GF-D8 (cell line): ENCODE measurements at places on chromosomes 1 and 21.

- no peak for DNase-seq
Observed at GRCh38 chr21:33245289-33245918, 15.7 kb downstream of the IFNAR2 start.

DNA sequence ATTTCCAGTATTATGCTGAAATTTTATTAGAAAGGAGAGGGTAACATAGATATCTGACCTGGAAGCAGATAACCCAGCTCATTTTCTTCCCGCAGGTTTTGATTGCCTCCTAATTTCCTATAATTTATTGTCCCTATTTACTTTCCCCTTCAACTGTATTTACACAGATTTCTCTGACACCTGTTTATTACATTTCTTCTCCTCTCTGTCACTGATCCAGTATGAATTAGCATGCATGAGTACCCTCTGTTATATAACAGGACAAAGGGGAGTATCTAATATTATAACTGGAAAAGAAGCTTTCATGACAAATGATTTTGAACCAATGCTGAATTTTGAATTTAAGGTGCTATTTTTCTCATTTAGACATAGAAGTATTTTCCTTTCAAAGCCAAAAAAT, 37.4 kb downstream of the DENND1B start:
- no peak for DNase-seq

DNA sequence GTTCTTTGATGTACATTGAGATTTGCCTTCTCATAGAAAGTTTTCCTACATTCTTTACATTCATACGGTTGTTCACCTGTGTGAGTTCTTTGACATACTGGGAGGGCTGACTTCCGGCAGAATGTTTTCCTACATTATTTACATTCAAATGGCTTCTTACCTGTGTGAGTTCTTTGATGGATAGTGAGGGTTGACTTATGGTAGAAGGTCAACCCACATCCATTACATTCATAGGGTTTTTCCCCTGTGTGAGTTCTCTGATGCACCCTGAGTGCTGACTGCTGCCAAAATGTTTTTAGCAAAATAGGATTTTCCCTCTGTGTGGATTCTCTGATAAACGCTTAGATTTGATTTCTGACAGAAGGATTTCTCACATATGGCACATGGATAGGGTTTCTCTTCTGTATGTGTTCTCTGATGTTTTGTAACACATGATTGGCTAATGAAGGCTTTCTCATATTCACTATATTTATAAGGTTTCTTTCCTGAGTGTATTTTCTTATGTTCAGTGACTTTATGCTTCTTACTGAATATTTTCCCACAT, 37.7 kb downstream of the JMJD4 start:
- DNase-seq: no peak

GRCh38 chr1:90924982-90925381, 96.9 kb downstream of the ZNF644 start:
- DNase-seq: no peak

- no peak for DNase-seq
Observed at GRCh38 chr1:168887381-168887780, 158.4 kb upstream of the DPT start.

DNA sequence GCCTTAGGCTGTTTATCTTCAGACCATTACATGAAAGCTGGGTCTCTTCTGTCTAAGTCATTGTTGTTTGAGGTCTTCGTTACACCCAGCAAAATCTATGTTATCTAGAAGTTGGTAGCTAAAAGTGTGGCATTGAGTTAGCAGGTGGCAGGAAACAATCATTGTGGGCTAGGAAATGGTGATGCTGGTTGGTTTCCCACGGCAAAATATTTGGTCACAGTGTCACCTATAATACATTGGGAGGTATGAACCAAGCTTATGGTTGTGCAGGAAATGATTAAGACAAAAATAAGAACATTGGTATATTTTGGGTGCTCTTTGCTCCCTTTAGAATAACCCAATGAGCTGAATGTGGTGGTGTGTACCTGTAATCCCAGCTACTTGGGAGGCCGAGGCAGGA, 169.7 kb downstream of the TRIM33 start:
- no peak for DNase-seq

DNA sequence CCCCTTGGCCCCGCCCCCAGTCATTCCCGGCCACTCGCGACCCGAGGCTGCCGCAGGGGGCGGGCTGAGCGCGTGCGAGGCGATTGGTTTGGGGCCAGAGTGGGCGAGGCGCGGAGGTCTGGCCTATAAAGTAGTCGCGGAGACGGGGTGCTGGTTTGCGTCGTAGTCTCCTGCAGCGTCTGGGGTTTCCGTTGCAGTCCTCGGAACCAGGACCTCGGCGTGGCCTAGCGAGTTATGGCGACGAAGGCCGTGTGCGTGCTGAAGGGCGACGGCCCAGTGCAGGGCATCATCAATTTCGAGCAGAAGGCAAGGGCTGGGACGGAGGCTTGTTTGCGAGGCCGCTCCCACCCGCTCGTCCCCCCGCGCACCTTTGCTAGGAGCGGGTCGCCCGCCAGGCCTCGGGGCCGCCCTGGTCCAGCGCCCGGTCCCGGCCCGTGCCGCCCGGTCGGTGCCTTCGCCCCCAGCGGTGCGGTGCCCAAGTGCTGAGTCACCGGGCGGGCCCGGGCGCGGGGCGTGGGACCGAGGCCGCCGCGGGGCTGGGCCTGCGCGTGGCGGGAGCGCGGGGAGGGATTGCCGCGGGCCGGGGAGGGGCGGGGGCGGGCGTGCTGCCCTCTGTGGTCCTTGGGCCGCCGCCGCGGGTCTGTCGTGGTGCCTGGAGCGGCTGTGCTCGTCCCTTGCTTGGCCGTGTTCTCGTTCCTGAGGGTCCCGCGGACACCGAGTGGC, at the start of gene SOD1:
SOD1 (plus strand) TSS at position 158 of the 723 bp plus-strand sequence; CDS start at position 235, 77 bp downstream.
- peak; percentile 91 for DNase-seq

GRCh38 chr1:22658385-22659163, 5.5 kb downstream of the C1QB start:
- DNase-seq: no peak

DNA sequence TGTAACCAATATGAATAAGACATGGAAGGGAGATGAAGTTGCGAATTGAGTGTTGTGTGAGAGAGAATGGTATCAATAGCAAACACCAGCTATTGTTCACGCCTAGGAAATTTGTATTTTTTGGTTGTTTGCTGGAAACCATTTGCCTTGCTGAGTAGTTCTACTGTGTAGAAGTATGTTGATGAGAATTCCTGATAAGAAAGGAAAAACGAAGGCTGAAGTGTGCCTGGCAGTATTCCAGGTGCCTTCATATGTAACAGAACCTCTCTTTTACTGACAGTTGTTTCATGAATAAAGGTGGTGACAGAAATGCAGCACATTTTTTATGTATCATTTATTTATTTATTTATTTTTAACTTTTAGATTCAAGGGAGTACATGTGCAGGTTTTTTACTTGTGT, 79.5 kb downstream of the SDCCAG8 start:
- no peak for DNase-seq

DNA sequence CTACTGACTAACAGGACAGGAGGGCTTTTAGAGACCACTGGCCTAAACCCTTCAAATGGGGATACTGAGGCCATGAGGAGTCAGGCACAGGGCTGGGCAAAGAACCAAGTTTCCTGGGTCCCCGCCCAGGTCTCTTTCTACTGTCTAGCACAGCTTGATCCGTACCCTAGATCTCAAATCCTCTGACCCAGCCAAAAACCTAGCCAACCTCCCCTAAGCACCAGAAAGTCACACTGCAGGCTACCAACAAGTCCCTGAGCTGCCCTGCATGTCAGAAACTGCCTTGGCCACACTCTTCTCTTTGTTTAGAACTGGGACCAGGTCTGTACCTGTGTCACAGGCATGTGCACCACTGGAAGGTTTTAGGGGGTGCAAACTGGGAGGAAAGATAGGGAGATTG, 33.6 kb downstream of the AHDC1 start:
- DNase-seq: no peak

- DNase-seq: no peak
Observed at GRCh38 chr1:20400341-20401177, 85.5 kb downstream of the CAMK2N1 start.

DNA sequence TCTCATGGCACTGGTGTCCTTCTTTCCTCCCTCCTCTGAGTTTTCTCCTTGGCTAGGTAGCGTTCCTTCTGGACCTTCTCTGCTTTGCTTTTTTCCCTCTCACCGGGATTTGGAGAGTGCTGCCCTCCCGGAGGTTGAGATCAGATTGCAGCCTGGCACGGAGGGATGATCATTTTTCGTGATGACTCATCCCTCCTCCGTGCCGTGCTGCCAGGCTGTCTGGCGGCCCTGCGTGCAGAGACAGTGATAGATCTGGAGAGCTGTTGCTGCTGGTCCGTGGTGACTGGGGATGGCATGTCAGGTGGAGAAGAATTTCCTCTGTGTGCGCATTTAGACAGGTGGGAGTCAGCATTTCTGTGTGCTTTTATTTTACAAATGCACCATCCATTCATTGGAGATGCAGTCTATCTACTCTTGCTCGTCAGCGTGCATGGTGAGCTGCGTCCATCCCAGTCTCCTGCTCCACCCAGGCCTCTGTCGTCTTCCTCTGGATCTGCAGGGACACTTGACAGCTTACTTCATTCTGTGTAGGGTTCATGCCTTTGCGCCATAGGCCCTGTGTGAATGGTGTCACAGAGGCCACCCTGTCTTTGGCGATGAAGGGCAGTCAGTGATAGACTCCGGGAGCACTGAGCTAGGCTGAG, 104.4 kb downstream of the PCBP3 start:
- DNase-seq: no peak

DNA sequence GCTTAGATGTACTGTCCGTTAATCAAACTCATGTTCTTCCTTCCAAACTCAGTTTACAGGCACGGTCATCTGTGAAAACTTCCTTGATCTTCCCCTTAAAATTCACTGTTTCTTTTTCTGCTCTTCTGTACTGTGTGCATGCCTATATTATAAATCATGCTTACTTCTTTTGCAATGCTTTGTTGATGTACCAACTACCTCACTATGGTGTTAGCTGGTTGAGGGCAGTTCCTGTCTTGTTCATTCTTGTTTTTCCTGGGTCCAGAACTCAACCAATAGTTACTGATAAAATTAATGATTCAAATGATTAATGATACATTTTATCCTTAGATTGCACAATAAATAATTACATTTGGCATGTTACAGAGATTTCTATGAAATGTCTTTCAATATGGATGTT, 163.8 kb downstream of the CHRM3 start:
- no peak for DNase-seq

- no peak for DNase-seq
Observed at GRCh38 chr1:173114346-173114745, 63.6 kb upstream of the TNFSF18 start.

DNA sequence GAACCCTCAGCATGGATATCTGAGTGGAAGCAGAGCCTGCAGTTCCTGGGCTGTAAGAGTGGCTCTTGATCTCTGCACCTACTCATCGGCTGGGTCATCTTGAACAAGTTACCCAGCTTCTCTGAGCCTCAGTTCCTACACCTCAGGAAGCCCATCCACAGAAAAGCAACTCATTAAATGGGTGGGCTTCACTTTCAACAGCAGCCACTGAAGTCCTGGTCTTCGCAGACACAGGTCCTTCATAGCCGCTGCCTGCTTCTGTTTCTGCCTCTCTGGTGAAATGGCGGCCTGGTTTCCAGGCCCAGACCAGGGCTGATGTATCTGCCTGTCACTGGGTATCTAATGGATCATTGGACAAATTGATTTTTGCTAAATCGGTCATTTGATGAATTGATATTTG, 571.4 kb downstream of the PTPRU start:
- no peak for DNase-seq

DNA sequence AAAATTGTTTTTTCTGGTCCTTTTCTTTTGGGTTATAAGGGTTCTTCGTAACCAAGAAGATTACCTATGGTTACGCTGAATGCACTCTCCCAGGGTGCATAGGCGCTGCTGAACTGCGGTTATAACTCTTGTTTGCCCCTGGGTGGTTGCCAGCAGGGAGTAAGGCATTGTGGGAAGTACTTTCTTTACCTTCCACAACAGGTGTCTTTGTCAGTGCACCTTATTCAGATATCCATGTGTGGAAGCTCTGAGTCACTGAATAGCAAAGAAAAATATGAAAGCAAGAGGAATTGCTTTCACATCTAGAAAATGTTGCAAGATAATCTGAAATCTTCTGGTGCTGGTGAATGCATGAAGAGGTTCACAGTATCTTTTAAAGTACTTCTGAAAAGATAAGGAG, 124.4 kb upstream of the CACYBP start:
- DNase-seq: no peak

GRCh38 chr1:29202584-29203340, 21.1 kb upstream of the SRSF4 start:
- peak; percentile 62 for DNase-seq

DNA sequence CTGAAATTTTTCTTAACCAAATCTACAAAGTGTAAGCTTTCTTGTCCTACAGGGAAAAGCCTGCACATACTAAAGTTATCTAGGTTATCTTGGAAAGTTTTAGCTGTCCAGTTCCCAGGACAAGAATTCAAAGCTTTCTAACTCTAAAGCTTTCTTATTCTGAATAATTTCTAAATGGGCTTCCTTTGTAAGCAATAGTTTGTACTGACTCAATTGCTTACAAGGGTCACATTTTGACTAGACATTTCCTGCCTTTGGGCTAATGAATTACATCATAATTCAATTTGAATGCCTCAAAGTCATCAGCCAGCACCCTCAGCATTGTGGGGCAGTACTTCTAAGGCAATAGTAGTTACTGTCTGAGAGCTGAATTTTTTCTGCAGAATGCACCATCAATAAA, 223.0 kb downstream of the LTN1 start:
- DNase-seq: no peak

- no peak for DNase-seq
Observed at GRCh38 chr21:42659416-42660117, 6.1 kb downstream of the PDE9A start.

GRCh38 chr1:91622616-91623015, 122.0 kb downstream of the CDC7 start:
- DNase-seq: no peak

GRCh38 chr1:162305969-162306368, 70.7 kb downstream of the SPATA46 start:
- no peak for DNase-seq

GRCh38 chr1:153903841-153904455, 18.8 kb downstream of the GATAD2B start:
- no peak for DNase-seq

GRCh38 chr1:63601463-63601862, 8.3 kb downstream of the PGM1 start:
- no peak for DNase-seq

GRCh38 chr1:172609528-172609927, 49.4 kb upstream of the FASLG start:
- no peak for DNase-seq

- DNase-seq: no peak
Observed at GRCh38 chr1:196516373-196516772, 91.9 kb downstream of the KCNT2 start.

DNA sequence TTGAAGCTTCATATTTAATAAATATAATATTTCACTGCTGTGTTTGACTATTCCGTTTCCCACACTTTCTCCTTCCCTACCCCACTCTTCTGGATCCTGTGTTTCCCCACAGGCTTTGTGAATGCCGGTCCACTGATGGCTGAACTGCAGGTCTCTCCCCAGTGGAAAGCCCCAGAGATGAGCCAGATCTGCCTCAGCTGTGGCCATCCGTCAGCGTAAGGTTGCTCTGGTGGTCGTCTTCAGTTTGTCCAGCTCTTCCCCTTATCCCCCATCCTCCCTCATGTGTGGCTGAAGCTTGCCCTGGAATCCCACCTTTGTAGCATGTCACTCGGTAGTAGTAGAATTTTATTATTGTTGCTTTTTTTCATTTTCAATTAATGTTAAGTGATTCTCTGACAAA, 11.4 kb downstream of the SMAP2 start:
- no peak for DNase-seq

- no peak for DNase-seq
Observed at GRCh38 chr1:24386931-24387330, 26.7 kb downstream of the STPG1 start.
